Thyroid gland (tissue), 4 donors: ENCODE measurements at places on chromosomes 7 and 10.

DNA sequence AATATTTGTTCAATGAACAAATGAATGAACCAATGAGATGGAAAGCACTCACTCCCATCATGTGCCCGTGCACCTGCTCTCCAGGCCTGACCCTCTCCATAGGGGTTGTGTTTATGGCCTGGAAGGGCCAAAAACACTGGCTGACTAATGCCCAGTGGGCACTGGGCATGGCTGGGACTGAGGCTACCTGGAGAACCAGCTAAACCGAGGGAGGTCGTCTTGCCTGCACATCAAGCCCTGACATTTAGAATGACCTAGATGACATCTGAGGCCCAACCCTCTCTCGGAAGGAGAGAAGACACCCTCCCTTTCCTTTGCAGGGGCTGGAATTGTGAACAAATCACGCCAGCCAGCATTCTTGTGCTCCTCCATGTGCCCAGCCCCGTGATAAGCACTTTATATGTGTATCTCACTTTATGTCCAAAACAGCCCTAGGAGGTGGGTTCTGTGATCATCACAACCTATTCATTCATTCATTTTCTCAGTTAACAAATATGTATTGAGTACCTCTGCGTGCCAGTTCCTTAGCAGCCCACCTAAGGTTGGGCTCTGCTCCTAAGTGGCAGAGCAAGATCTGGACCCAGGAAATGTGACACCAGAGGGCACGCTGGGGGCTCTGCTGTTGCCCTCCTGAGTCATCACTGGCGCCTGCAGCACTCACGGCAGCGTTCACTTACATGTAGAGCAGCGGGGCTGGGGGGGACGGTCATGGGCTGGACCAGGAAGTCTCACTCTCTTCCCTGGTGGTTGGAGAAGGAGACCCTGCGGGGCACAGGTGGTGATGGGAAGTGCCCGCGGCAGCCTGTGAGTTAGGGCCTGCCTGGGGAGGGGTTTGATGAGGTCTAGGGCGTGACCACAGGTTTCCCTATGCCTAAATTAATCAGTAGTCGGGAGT lies 52.0 kb downstream of the TSPAN15 start:
- DNase-seq, result no peak

GRCh38 chr7:3753868-3754267 lies 452.8 kb downstream of the SDK1 start:
- no peak for DNase-seq

- no peak for DNase-seq
These were observed 50.6 kb upstream of the DUSP5 start for GRCh38 chr10:110446954-110447608.

DNA sequence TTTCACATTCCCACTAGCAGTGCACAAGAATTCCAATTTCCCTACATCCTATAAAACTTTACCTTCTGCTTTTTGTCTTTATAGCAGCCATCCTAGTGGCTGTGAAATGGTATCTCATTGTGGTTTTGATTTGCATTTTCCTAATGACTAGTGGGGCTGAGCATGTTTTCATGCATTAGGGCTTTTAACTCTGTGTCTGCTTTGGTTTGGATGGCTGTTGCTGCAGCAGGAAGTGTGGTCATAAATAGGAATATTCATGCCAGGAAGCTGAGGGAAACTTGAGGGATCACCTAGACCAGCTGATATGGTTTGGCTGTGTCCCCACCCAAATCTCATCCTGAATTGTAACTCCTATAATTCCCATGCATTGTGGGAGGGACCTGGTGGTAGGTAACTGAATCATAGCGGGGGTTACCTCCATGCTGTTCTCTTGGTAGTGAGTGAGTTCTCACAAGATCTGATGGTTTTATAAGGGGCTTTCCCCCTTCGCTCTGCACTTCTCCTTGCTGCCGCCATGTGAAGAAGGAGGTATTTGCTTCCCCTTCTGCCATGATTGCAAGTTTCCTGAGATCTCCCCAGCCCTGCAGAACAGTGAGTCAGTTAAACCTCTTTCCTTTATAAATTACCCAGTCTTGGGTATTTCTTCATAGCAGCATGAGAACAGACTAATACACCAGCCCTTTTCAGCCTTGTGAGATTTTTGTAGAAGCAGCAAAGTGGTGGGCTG lies 181.8 kb upstream of the PITRM1 start:
- DNase-seq, result no peak

GRCh38 chr7:32905175-32905662 lies 13.7 kb upstream of the KBTBD2 start:
- DNase-seq, result peak; percentile 32

GRCh38 chr10:71286521-71287294 lies 32.4 kb upstream of the SLC29A3 start:
- DNase-seq, result no peak

DNA sequence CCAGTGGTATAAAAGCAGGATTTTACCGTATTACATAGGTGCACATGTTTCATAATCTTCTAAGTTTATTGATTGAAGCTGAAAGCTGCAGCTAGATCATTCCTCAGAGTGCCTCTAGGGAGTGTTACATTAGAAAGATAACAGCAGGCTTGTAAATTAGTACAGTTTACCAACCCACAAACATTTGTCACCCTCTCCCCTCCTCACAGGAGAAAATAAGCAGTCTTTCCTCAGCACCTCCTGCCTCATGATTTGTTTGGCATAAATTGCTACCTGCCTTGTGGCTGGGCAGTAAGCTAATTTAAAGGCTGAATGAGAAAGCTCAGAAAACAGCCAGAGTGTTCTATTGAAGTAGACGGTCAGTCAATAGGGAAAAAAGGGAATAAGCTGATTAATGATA lies 74.2 kb downstream of the NXPH1 start:
- DNase-seq, result no peak

- no peak for DNase-seq
These were observed 96.8 kb downstream of the TRRAP start for GRCh38 chr7:98974906-98975816.

GRCh38 chr7:50542132-50542531 lies 23.1 kb downstream of the DDC start:
- no peak for DNase-seq

DNA sequence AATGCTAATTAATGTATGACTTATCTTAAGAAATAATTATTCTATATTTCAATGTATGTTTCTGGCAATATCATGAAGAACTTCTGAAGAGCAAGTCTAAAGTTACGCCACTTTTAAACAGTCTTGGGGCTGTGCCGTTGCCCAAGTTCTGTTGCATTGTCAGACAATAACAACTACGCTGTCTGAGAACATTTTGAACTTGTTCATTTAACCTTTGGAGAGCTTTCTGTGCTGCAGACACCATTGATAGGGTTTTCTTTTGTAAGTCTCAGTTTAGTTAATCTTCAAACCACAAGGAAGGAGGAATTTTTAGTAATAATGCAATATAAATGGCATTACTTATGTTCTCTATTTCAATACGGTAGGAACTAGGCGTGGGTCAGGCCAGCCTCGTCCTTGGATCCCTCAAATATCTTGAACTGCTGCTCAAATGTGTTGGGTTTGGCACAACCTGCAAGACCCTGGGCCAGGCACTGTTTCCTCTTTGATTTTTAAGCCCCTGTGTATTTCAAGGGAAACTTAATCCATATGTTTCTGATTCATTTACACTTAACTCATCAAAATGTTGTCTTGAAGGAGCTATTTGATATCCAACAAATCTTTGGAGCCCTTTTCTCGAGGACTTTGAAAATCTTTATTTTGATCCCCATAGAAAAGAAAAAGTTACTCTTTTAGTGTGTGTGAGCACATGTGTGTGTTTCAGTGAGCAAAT lies 215.5 kb downstream of the INHBA start:
- no peak for DNase-seq

DNA sequence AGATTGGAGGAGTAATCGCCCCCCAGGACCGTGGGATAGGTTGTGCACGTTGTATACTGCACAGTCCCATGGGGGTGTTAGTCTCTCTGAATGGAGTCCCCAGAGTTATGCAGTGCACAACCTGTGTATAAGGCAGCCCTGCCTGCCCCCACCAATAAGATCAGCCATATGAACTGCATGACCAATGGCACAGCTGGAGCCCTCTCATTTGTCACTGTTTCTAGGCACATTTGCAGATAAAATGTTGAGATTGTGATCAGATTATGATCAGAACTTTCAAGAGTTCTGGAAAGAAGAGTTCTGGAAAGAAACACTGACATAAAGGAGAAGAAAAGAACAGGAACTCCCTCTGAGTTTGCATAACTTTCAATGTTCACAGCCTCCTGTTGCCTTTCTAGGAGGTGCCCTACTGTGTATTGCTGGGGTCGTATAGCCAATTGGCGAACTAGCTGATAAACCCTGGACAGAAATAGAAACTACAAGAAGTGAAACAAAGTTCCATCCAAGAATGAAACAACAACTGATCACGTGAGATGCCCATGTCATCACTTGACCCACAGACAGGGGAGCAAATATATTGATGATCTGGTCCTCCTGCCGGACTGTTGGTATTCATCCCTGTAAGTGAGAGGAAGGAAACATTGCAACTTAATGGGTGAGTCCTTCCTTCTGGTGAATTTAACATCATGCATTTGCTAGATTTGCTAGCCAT lies 49.6 kb upstream of the TOMM7 start:
- DNase-seq, result no peak

DNA sequence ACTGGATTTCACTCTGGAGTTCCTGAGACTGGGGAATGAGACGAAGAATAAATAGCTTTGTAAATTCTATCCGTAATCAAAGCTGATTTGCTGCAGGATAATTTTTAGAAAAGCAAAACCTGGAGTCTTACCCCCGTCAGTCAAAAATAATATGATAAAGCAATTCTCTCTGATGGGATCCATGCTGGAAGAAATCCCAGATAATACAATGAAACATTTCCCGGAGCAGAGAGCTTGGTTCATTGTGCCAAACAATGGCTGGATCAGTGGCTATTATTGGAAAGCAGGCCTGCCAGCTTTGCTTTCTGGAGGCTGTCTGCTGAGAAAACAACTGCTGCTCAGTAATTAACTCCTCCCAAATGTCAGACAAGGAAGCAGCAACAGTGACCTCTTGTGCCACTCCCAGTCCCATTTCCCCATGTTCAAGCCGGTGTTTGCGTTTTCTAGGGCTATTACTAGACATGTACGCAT lies 609.4 kb upstream of the PCDH15 start:
- peak; percentile 58 for DNase-seq

GRCh38 chr10:91034042-91034441 lies 113.2 kb upstream of the ANKRD1 start:
- DNase-seq, result no peak

GRCh38 chr10:35216303-35216905 lies 89.8 kb downstream of the CREM start:
- peak; percentile 64 for DNase-seq

GRCh38 chr7:100791881-100792666 lies 35.2 kb downstream of the EPHB4 start:
- DNase-seq, result no peak

DNA sequence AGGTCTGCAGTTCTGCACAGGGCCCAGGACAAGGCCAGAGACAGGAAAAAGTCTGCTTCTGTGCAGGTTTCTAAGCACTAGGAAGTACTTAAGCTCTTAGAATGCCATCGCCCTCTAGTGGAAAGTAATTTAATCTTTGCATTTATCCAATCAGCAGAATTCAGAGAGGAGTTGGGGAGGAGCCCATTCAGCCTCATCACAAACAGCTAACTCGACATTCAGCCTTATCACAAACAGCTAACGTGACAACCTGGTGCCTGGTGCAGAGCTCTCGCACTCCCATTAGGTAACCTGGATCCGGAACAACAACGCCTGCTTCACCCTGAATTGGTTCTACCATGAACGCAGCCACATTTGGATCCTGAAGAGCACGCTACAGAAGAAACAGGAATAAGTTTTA lies 15.2 kb downstream of the OAT start:
- peak; percentile 14 for DNase-seq

DNA sequence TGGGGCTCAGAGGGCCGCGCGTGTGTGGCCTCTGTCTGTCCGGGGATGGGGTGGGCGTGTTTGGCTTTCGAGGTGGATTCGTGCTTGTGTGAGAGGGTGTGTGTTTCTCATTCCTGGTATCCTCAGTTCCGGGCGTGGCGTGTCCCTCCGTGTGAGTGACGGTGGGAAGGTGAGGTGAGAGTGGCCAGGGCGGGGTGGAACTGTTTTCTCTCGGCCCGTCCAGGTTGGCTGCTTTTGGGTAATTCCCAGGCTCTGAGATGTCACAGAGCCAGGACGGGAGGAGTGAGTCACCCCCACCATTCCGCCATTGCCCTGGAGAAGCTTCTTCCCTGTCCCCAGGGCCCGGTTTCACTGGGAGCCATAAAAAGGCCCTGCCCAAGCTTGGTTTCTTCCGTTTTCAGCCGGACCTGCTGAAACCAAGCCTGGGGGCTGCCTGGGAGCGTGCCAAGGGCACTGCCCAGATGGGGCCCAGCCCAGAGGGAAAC lies 21.3 kb upstream of the CLDN4 start:
- DNase-seq, result peak; percentile 72

- DNase-seq, result peak; percentile 96
These were observed 187.6 kb upstream of the KLF14 start for GRCh38 chr7:130921391-130922180.

- no peak for DNase-seq
These were observed 113.0 kb downstream of the SEC23IP start for GRCh38 chr10:120005207-120006201.

GRCh38 chr7:23404546-23405239 lies 65.6 kb downstream of the IGF2BP3 start:
- DNase-seq, result no peak

DNA sequence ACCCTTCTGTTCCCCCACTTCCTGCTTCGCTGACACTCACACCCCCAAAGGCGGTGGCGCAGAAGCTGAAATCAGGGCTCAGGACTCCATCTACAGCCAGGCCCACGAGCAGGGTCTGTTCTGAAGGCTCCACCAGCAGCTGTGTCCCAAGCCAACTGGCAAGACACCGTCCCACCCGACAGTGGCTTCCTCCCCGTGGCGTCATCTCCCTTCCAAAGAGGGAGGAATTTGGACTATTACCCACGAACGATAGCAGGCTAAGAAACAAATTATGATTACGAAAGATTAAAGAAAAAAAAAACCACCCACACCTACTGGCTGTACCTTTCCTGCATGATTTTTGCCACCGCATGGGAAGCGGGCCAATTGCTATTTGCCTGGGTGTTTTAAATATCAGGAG lies 54.3 kb downstream of the RBM17 start:
- DNase-seq, result no peak

DNA sequence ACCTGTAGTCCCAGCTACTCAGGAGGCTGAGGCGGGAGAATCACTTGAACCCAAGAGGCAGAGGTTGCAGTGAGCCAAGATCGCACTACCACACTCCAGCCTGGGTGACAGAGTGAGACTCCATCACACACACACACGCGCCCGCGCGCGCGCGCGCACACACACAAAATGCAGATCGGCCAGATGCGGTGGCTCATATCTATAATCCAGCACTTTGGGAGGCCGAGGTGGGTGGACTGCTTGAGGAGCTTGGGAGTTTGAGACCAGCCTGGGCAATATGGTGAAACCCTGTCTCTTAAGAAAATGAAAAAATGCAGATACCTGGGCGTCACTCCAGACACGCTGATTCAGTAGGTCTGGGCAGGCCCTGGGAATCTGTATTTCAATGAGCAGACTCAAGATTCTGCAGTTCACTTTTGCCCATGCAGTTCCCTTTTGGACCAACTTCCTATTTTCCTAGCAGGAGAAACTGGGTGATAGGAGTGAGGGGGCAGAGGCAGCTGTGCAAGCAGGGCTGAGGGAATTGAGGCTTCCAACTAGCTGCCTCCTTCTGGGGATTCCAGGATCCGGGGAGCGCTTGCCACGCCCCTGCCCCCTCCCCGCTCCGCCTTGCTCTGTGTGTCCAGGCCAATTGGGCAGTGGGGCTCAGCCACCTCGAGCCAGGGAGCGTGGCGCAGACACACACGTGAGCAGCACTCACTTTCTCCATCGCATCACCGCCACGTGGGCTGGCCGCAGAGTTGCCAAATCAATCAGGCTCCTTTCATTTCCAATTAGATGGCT lies 173.6 kb downstream of the SH3PXD2A start:
- no peak for DNase-seq
